ENCODE measurements at places on chromosomes 16 and 17.
A peak's percentile ranks its signal among the peaks of the same experiment; 100 is the strongest.

- DNase-seq = no peak
These were observed 2.0 kb upstream of the ZACN start for GRCh38 chr17:76076765-76077583.

DNA sequence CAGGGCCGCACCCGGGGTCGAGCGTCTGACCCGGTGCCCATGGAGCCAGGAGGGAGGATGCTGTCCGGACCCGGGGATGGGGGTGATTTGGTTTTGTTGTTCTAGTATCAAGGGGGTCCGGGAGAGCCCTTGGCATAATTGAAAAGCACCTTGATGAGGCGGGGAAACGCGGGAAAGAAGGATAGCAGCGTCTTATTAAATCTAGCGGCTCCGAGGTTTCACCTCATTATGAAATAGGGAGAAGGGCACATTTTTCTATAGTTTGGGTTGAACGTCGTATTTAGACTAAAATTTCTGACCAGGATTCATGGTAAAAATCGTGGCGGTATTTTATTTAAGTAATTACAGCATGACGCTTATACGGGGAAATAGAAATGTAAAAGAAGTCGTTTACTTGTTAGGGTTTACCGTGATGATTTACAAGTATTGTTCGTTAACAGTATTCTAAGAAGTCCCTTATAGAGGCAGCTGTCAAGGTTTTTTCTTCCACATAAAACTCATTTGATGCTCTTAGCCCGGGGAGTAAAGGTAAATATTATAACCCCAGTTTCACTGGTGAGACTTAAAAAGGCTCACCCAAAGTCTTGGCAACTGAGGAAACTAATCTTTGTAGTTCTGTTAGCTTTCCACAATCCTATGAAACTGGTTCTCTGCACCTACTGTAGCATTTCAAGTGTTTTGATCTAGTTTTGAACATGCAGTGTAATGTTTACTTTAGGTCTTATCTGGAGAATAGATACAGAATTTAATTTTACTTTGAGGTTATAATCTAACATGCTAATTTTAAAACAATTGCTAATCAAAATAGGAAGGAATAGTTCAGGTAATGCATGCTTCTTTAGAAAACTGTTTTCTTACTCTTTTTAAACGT, 756 bp downstream of the LUC7L3 start:
- DNase-seq = peak; percentile 22

DNA sequence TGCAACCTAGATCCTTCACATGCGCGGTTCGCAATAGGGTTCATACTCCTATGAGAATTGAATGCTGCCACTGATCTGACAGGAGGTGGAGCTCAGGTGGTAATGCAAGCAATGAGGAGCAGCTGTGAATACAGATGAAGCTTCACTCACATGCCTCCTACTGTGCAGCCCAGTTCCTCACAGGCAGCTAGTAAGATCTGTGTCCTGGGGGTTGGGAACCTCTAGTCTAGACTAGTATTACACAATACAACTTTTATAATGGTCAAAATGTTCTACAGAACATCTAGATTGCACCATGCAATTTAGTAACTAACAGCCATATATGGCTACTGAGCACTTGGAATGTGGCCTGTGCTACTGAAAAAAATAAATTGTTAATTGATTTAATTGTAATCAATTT, 26.7 kb downstream of the ABCA5 start:
- DNase-seq = no peak

DNA sequence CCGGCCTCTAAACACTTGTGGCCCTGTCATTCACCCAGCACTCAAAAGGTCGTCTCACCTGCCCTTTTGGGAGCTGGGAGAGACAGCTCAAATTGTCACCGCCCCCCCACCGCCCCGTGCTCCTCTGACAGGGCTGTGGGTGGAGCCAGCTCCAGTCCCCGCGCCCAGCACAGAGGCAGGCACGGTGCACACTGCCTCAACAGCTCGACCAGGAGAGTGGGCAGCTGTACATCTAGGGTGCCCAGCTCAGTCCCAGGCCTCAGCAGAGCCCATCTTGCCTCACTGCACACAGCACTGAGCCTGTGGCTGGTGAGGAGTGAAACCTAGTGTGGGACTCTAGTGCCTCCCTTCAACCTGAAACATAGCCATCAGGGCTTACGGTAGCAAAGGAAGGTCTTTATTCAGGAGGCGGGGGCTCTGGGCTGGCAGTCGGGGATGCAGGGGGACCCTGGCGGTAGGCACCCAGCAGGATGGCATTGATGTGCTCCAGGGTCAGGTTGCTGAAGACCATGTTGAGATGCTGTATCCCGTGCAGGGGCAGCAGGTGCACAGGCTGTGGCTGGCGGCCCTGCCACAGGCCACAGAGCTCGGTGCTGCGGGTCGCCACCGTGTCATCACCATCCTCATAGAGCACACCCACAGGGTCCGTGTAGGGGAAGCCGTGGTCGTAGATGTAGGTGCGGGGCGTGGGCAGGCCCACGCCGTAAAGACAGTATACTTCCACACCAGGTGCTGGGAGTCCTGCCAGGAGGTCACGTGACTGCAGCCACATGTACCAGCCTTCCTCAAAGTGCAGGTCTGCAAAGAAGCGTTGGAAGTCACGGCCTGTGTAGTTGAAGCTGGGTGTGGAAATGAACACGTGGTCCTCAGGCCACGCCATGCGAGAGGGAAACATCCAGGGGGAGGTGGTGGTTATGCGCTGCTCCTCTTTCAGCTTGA, 3.1 kb upstream of the PSMB10 start:
- DNase-seq = peak; percentile 24

DNA sequence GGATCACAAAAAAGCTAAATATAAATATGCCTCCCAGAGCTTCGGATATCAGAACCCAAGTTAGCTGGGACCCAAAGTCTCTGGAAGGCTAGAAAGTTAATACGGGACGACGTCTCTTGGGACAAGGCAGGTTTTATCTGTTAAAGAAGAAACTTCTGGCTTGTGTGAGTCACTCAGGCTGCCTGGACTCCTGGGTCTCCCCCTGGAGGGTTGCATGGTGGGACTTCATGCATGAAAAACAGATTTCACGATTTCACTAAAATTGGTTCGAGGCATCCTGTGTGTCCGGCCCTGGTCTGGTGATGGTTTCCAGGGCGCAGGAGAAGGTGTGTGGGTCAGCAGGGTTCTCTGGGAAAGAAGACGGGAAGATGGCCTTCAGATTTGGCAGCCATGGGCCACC, 47.0 kb downstream of the COX4I1 start:
- DNase-seq = no peak

DNA sequence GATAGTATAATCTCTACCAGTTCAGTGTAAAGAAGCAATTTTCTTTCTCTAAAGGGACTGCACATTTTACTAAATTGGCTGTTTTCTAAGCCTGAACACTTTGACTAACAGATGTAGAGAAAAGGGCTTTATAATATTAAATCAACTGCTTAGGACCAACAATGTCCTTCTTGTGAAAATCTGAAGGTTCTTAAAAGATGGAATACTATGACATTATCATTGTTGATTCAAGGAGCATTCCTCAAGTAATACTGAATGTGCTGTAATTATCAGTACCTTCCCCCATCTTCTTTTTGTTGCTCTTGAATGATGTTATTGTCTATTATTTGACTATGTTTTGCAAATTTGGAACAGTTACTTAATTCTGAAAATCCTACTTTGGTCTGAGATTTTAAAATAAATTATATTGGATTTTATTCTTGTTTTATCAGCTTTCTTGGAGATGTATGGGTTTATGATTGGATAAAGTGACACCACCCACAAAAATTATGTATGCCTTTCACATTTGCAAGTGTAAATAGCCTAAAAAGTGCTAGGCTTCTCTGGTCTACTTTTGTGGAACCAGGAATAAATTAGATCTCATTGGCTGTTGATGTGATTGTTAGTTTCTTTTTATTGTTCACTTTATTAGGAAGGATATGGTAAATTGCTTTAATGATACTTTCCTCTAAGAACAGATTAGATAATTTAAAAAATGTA, 53.0 kb downstream of the TAOK1 start:
- no peak for DNase-seq

GRCh38 chr16:79483336-79483735, 117.2 kb downstream of the MAF start:
- no peak for DNase-seq

Measured in CD4-positive, alpha-beta T cell treated with Interleukin-15 for 4 hours (primary cell).